ENCODE measurements at places on chromosomes 4 and X. TPM values are rescaled to one million over a fixed set of nuclear protein-coding genes. Genes with fewer than 3 reads are reported as not detected.

Gene HMGB3
- 16.9 TPM for total RNA-seq

Gene PABPC1L2B
- total RNA-seq, result not detected

Gene MAGED4B
- total RNA-seq, result 1.2 TPM

Gene METTL14
- total RNA-seq, result 48.5 TPM
